Keratinocyte (primary cell): ENCODE measurements at places on chromosomes 1 and 21.

- peak; percentile 19 for DNase-seq
Observed at GRCh38 chr1:165644064-165644735, 13.2 kb downstream of the MGST3 start.

- DNase-seq, result no peak
Observed at GRCh38 chr21:33112151-33112550, 42.2 kb downstream of the OLIG1 start.

GRCh38 chr1:86875722-86876121 lies 38.2 kb downstream of the SELENOF start:
- DNase-seq, result no peak

GRCh38 chr1:66357478-66358197 lies 176.3 kb upstream of the SGIP1 start:
- DNase-seq, result no peak

- no peak for DNase-seq
Observed at GRCh38 chr1:8422510-8423268, 104.8 kb downstream of the SLC45A1 start.

- no peak for DNase-seq
Observed at GRCh38 chr1:54315099-54315498, 91.1 kb downstream of the SSBP3 start.

DNA sequence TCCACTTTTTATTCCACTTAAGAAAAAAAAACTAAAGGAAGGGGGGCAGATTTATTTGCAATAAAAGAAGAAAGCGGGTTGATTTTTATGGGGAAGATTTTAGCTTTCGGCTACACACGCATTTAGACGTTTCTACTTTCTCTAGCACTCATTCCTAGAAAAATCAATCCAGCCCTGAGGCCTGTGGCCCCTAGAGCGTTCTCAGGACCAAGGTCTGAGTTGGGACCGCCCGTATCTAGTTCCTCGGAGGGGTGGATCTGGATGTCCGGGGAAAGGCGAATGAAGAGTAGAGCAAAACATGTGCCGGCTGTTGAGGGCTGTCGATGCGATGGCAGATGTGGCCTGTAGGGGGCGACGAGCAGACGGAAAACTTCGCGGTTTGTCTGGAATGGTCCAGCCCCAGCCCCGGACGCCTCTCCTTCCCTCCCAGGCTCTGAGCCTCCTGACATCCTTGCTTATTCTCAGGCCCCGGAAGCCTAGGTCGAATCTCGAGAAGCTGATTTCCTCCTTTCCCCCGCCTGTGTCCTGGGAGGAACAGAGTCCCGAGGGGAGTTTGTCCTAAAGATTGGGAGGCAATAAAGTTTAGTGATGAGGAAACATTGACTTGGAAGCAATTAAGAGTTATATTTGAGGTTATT lies 5.2 kb downstream of the FOXD3 start:
- DNase-seq, result peak; percentile 5

DNA sequence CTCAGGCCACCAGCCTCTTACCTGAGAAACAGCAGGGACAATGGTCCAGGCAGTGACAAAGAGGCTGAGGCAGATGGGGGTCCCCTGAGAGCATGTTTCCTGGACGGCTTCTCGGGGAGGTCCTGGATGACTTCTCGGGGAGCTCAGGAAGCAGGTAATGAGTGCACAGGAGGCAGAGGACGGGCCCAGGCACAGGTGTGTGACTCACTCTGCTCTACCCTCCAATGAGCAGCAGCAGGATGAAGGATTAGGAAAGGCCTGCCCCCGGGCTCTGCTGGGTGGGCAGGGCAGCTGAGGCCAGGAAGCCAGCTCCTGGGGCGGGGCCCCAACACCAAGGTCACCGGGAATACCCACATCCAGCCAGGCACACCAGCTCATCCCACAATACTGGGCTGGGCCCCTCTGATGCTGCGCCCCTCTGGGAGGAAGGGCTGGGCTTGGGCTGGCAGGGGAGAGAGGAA lies 17.2 kb upstream of the PTAFR start:
- DNase-seq, result peak; percentile 93

GRCh38 chr1:192916021-192916420 lies 107.2 kb downstream of the RGS2 start:
- DNase-seq, result no peak

DNA sequence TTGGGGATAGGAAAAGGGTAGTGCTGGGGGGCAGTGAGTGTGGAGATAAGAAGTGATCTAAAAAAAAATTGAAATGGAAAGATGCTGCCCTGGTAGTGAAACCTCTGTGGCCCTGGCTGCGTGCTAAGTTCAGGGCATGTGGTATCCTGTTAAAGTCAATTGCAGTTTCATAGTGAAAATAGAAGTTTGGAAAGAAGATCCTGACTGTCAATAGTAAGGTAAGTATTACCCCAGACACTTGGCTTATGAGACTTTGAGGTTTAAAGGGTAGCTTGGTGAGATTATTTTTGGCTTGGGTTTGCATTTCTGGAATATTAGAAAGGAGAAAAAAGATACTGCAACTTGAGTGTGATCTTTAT lies 6.8 kb downstream of the ARID1A start:
- no peak for DNase-seq

GRCh38 chr1:204128964-204129896 lies 22.6 kb downstream of the ETNK2 start:
- DNase-seq, result no peak

GRCh38 chr1:38242506-38242905 lies 195.9 kb upstream of the POU3F1 start:
- DNase-seq, result no peak

GRCh38 chr1:94532077-94532476 lies 9.5 kb downstream of the F3 start:
- DNase-seq, result no peak

- no peak for DNase-seq
Observed at GRCh38 chr1:164565357-164565756, 6.4 kb downstream of the PBX1 start.

DNA sequence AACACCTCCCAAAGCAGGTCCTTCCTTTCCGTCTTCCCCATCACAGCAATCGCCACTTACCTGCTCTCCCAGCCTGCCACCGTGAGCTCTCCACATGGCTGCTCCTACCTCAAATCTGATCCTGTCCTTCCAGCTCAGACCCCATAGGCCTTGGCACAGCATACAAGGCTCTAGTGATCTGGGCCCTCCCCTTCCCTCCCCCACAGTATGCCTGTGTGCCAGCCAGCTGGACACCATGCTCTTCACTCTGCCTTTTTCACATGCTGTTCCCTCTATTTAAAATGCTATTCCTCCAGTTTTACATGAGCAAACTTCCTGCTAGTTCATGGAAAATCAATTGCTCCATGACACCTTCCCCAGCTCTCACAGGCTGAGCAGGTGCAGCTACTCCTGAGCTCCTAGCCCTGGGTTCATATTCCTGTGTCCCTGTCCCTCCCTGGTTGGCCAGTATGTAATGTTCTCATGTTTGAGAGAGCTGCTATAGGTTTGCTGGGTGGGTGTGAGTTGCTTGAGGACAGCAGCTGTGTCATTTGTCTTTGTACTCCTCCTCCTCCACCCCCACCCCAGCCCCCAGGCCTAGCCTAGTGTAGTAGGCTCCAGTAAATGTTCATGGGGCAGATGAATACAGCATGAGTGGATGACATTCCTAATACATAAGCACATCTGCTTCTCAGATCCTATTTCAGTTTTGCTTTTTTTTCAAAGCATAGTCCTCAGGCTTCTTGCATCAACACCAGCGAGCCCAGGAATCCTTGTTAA lies 6.3 kb upstream of the TNNT2 start:
- no peak for DNase-seq

DNA sequence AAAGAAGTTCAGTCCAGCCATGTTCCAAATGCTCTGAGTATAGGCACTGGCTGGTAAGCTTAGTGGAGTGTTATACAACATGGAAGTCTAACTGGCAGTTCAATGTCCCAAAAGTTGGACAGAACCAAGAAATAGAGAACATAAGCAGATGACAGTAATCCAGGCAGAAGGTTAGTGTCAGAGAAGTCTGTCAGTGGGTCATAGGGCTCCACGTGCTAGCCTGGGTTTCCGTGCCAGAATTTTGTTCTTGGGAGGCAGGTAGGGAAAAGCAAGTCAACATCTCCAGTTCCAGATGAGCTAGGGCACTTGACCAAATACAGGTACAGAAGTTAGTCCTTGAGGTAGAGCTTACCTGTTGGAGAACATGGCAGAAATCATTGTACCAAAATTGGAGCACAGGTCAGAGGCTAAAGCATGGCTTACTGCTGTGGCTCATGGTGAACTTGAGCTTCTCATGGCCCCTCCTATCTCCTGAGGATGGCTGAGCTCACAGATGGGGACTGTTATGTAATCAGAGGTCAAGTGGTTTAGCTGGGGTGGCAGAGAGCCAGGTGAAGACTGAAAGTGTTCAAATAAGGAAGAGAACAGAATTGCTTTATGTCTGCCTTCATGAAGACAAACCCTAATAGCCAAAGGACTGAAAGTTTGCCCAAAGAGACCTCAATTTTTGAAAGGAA lies 170.8 kb downstream of the NFIA start:
- no peak for DNase-seq

- DNase-seq, result no peak
Observed at GRCh38 chr1:203521074-203521794, 27.3 kb downstream of the OPTC start.

GRCh38 chr1:231549733-231550447 lies 21.4 kb downstream of the TSNAX start:
- DNase-seq, result no peak

DNA sequence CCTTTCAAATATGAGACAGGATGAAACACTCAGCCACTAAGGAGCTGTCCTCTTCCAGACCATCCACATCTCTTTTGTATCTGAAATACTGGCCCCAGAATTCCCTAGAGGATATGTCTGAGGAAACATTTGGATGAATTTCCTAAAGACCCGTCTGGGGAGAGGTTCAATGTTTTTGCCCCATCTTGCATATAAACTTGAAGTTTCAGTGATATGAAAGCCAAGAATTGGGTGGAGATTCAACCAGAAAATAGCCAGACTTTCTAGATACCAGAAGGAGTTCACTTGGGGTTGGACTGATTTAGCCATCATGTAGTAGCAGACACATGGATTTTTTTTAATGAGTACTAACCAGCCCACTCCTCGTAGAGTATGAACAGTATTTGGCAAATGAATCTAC lies 182.0 kb downstream of the PLPP3 start:
- no peak for DNase-seq

DNA sequence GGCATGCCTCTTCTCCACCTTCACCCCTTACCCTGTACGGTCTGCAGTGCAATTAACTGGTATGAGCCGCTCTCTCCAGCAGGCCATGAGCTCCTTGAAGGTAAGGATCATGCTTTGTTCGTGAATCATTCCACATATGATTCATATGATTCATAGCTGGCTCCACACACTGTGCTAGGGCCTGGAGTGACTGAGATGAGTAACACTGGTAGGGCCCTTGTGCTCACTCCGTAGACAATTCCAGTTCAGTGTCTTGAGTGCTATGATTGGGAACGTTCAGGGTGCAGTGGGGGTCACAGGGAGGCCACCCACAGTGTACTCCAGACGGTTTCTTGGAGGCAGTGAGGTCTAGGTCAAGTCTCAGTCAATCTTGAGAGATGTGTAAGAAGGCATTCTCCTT lies 239.8 kb downstream of the LMX1A start:
- DNase-seq, result peak; percentile 61

DNA sequence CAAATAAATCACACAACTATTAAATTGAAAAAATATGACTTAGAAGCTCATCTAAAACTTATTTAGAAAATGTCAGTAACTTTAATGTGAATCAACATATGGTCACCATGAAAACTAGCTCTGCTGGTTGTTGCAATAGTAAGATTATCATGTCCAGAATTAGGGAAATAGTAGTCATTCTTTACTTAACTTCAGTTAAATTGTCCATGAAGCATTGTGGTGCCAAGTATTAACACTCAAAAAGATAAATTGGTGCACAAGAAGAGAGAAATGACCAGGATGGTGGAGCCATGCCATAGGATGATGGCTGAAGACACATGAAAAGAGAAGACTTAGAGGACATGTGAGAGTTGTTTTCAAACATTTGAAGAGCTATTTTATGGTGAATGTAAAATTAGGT lies 130.2 kb upstream of the PTGFR start:
- DNase-seq, result no peak

- DNase-seq, result no peak
Observed at GRCh38 chr1:33622757-33623156, 150.3 kb downstream of the ZSCAN20 start.

- no peak for DNase-seq
Observed at GRCh38 chr1:178385662-178386061, 111.1 kb downstream of the CLEC20A start.

- no peak for DNase-seq
Observed at GRCh38 chr21:36966821-36967768, 626 bp upstream of the HLCS start.

DNA sequence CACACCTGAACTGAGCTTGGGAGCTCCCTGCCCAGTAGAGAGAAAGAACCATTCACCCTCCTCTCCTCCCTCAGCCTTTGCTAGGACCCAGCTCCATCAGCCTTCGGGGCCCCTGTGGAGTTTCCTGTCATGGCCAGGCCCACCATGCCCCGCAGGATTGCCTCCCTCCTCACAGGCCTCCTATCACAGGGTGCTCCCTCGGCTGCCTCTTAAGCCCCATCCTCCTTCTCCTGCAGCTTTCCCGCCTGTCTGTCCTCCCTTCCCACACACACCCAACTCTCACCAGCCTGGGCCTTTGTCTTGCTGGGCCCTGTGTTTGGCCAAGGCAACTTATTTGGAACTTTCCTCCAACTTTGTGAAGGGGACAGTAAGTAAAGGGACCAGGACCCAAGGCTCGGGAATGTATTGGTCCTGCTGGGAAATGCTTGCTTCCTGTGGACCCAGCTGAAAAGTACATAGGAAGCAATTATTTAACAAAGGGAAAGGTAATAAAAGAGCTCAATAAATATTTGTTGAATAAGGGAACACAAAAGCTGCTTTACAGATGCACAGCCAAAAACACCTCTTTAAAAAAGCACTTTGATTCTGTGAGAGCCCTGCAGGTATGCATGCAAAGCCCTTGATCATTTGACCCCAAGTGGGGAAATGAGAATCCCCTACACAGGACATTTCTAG lies 31.6 kb upstream of the TENT5C start:
- DNase-seq, result no peak

GRCh38 chr1:205587581-205587980 lies 44.2 kb downstream of the ELK4 start:
- DNase-seq, result no peak

DNA sequence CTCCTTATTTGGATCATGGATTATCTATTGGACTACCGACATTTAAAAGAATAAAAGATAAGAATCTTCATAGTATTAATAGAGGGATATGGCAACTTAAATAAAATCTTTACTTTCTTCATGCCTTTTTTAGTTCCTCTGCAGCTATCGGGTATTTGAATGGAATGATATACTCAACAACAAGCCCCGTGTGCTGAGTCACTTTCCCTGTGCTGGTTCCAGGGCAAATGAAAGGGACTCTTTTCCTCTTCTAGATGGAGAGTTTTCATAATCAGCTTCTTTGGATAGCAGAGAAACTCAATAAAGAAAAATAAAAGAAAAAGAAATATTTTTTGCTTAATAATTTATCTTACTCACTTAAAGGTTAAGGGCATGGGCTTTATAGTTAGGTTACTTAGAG lies 213.7 kb downstream of the LRRC40 start:
- DNase-seq, result no peak
